ENCODE measurements at places on chromosomes 5 and 9. TPM values are rescaled to one million over a fixed set of nuclear protein-coding genes. Genes with fewer than 3 reads are reported as not detected.

The MEIKIN gene
- not detected for total RNA-seq

The ELOVL7 gene
- total RNA-seq = 0.73 TPM

The PHYHD1 gene
- total RNA-seq = 0.23 TPM

The JADE2 gene
- total RNA-seq = 24.7 TPM

The RFESD gene
- total RNA-seq = 0.29 TPM

The QRFP gene
- not detected for total RNA-seq

The FOXD1 gene
- 10.8 TPM for total RNA-seq

The TLX3 gene
- not detected for total RNA-seq

The STK32A gene
- not detected for total RNA-seq

The ABO gene
- total RNA-seq = 0.05 TPM

The PCDHGA4 gene
- 9.2 TPM for total RNA-seq

The CCDC171 gene
- total RNA-seq = 0.58 TPM

The CCDC192 gene
- not detected for total RNA-seq

The FAM153A gene
- total RNA-seq = not detected

The CDC20B gene
- 0.23 TPM for total RNA-seq

The SLC34A1 gene
- not detected for total RNA-seq

The DNM1 gene
- 7.9 TPM for total RNA-seq

The PLPP7 gene
- total RNA-seq = 3.3 TPM

The NR6A1 gene
- total RNA-seq = 1.3 TPM

The PCDHA1 gene
- 0.06 TPM for total RNA-seq

The NKD2 gene
- 2.2 TPM for total RNA-seq

The PCDHA12 gene
- not detected for total RNA-seq

The ANXA6 gene
- total RNA-seq = 329 TPM

The ZNF462 gene
- 13.7 TPM for total RNA-seq

The GABBR2 gene
- 3.3 TPM for total RNA-seq

The S1PR3 gene
- 22.3 TPM for total RNA-seq

The AGTPBP1 gene
- total RNA-seq = 15.2 TPM

The TTLL11 gene
- 8.2 TPM for total RNA-seq

The KCNIP1 gene
- 0.76 TPM for total RNA-seq

The IFNA2 gene
- total RNA-seq = not detected

The NOP16 gene
- total RNA-seq = 18.1 TPM

The OR1N2 gene
- not detected for total RNA-seq

The IL33 gene
- 4.5 TPM for total RNA-seq

The MSX2 gene
- 0.53 TPM for total RNA-seq

The FGF18 gene
- not detected for total RNA-seq

The PROB1 gene
- total RNA-seq = 2.4 TPM

The TMC1 gene
- total RNA-seq = 0.82 TPM

The CFAP77 gene
- not detected for total RNA-seq

The HBEGF gene
- total RNA-seq = 59.6 TPM

The PCA3 gene
- not detected for total RNA-seq

The CCL21 gene
- 0.64 TPM for total RNA-seq

The GABRA6 gene
- not detected for total RNA-seq
